ENCODE measurements at places on chromosomes 7 and 10.

DNA sequence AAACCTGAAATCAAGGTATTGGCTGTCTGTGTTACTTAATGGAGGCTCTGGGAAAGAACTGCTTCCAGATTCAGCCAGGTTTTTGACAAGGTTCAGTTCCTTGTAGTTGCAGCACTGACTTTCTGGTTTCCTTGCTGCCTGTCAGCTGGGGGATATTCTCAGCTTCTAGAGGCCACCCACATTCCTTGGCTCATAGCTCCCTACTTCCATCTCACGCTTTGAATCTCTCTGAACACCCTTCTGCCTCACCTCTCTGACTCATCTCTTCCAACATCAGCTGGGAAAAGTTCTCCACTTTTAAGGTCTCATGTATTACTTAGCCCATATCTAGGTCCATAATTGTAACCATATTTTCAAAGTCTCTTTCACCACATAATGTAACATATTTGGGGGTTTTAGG lies 22.9 kb upstream of the GPR22 start:
- DNase-seq: no peak

DNA sequence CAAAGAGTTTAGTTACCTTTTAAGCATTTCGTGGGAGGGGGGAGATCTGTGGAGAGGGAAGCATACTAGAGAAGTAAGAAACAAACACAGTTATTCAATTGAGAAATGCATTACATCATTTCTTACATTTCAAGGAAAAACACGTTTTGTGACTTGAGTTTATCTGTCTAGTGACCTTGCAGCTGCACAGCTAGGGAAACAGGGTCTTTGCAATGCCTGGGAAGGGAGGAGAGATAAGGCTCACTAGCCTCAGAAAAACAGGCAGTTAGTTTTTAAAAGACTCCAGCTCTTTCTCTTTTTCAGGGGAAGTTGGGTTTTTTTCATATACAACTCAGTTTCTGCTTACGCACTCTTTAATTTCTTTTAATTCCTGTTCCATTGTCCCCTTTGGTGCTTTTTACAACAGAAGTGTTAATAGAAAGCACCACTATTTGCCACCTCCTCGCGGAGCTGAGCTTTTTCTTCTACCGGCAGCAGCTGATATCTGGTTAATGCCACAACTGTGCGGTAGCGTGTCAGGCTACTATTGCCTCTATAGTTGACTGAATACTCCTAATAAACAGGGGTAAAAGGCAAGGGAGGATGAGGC lies 5.6 kb downstream of the CYP3A43 start:
- DNase-seq: no peak

DNA sequence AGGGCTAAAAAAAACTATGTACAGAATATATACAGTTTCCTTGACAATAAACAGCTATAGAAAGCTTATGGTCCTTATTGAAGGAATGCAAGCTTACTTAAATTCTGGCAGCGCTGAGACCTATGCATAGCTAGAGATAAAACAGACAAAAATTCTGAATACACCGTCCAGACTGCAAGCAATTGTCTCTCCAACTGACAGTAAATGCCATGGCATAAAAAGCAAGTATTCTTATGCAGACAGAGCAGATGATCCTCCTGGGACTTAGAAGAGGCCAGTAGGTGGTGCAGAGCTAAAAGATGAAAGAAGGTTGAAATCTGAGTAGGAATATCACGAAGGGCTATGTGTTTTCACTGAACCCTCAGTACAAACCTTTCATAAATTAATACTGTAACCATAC lies 157.0 kb upstream of the CACNA2D1 start:
- no peak for DNase-seq

- no peak for DNase-seq
Measured at GRCh38 chr10:73761781-73762180, 17.6 kb downstream of the SEC24C start.

DNA sequence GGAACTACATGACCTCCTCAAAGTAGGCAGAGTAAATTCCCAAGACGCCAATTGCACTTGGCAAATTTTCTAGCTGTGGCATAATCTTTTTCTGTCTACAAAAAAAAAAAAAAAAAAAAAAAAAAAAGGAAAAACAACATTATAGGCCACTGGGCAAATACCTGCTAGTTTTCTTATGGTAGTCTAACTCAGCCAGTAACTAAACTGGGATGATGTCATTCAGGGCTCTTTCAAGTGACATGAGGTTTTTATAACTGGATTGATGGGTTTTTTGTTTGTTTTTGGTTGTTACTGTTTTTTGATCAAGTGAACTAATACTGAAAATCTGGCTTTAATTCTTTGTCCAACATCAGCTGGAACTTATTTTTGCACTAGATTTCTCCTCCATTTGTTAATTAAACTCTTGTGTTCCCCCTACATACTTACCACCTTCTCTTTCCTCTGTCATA lies 7.4 kb upstream of the VIM start:
- DNase-seq: no peak

DNA sequence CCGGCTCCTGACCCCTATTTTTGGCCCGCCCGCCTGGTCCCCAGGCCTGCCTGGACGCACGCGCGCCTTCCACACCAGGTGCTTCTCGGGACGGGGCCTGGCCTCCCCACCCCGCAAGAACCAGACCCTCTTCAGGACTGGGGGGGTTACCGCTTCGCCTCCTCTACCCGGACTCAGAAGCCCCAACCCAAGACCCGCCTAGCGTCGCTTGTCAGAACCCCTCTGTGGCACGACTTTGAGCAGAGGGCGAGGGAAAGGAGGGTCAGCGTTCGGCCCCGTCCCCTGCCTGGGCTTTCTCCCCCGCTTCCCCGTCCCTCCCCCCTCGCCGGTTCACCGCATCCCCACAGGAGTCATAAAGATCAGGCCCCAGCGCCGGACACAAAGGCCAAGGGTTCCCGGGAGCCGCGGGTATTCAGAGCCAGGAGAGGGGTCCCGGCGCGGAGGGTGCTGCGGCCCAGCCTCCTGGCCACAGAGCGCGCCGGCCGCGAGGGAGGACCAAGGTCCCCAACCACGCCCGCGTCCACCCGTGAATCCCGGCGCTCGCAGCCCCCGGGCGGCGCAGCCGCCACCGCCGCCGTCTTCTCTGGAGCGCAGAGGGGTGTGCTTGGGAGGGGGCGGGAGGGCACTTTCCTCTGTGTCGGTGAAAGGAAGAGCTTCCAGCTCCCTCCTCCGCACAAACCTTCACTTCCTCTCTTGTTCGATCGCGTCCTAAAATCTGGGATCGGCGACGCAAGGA lies 351.9 kb downstream of the DNAJB6 start:
- peak; percentile 20 for DNase-seq

- DNase-seq: no peak
Measured at GRCh38 chr7:45088821-45089340, at the start of gene NACAD. TSS of gene NACAD (minus strand) at chr7:45088969. CDS start at chr7:45088894, 75 bp downstream.

GRCh38 chr7:102155821-102156441 lies 130.7 kb upstream of the SH2B2 start:
- no peak for DNase-seq

DNA sequence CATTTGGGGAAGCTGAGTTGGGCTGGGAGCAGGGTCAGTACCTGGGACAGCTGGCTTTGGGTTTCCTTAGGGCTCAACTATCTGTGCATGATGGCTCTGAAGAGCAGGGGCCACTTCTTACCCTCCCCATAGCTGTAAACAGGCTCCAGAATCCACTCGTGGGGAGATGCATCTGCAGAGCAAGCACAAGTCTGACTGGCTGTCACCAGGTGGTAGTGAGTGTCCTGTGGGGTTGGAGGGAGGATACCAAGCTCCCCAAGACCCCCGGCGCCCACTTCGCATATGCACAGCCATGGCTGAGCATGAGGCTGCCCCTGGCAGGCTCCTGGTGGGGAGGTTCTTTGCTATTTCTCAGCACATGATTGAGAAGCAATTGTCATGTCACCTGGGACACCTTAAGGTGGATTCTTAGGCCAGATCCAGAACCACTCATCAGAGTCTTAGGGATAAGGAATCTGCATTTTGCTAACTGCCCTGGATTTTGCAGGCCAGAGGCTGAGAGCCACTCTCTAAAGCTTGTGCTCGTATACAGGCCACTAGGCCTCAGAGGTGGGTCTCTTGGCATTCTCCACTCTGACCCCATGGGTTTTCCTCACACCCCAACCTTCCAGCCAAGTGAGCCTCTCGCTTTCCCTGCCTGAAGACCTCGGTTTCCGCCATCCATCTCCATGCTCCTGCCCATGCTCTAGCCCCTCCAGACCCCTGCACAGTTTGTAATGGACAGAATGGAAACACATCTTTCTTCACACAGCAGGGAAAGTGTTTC lies 53.7 kb downstream of the ADCY1 start:
- no peak for DNase-seq

DNA sequence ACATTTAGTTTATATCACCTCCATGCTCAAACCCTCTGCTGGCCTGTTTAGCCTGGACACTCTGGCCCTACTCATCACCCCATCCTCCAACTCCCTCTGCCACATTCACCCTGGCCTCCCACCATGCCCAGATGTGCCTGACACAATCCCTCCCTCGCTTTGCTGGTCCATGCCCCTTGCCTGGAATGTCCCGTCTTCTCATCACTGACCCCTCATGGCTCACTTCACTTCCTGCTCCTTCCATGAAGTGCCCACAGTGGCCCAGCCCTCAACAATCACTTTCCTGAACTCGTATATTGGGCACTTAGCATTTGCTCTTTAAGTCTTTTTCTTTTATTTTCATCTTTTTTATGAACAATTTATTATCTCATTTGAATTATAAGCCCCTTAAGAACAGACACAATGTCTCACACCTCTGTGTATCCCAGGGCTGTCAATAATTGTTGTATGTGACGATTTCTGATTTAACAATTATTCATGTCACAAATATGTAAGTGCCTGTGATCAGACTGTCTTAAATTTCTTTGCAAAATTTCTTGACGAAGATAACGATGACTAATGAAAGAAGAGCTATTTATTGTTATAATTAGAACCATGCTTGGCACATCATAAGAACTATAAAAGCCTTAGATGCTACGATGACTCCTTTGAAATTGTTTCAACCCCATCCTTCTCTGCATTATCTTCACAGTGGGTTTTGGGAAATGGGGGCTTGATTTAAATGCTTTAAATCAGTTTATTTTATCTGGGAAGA lies 209.9 kb upstream of the YAE1 start:
- DNase-seq: no peak

DNA sequence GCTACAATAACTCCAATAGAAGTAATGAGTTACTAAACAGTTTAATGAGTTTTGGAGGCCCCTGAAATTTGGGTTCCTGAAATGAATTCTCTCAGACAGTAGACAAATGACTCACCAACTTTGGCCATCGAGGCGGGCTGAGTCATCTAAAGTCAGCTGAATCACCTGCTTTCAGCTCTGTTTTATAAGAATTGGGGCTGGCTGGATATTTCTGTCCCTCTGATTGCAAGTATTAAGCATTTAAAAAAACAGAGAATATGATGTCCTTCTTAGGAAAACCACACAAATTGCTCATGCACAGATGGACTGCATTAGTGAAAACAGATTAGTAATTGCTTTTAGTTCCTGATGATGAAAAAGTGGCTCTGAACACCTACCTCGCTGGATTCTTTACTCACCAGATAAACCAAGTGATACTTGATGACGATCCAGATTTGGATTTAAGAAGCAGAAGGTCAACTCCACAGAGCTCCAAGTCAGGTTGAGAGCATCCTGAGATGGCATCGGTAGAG lies 59.1 kb downstream of the ZNF365 start:
- peak; percentile 67 for DNase-seq

GRCh38 chr7:140621401-140622021 lies 19.1 kb downstream of the DENND2A start:
- no peak for DNase-seq

DNA sequence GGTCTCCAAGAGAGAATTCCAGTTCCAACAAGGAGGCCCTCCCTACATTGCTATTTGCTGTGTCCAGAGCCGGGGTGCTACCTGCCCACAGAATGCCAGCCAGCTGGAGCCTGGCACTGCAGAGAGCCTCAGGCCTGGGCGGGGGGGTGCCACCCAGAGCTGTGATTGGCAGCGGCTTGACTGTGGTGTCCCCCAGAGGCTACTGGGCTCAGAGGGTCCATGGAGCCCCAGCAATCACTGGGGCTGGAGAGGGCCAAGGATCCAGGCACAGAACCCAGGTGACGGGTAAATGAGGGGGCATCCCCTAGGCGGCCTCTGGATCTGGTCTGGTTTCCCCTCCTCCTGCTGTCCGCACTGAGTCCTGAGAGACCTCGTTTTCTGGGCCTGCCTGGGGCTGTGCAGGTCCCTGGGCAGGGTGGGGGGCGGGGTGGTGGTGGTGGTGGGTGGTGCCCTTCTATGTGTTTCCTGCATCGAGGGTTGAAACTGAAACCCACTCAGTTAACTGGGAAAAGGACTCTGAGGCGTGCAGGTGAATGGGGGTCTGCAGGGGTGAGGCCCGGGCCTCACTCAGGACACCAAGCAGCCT lies 12.6 kb downstream of the DPYSL4 start:
- no peak for DNase-seq

GRCh38 chr7:77537136-77537777 lies at the start of gene PTPN12:
TSS of gene PTPN12 (plus strand) at chr7:77537295. CDS start at chr7:77537547, 252 bp downstream.
- DNase-seq: peak; percentile 62

DNA sequence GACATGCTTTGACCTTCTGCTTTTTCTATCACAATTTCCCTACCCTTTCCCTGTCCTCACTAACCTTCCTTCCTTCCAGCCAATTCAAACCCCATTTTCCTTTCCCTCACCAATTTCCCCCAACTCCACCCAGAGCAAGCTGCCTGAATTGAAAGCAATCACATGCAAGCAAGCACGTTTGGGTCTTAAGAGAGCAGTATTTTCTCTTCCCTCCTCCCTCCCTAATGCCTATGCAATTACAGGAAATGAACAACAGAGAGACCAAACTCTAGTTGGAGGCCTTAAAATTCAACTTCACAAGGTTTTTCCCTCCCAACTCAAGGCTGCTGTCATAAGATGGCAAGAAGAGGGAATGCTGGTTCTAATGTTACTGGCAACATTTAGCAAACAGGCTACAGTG lies 117.2 kb downstream of the MYOF start:
- DNase-seq: no peak

DNA sequence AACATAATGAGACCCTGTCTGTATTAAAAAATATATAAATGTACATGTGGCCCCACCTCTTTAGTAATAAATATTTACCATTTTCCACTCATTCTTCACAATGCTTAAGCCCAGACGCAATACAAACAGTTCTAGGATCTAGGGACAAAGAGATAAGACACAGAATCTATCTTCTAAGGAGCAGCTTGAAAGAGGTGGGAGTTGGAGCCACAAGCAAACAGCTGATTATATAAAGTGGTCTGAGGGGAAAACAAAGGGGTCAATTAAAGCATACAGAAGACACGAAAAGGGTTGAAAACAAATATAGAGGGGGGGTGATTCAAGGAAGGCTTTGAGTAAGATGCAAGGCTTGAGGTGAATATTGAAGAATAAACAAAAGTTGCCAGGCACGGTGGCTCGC lies 43.1 kb downstream of the UBE2H start:
- DNase-seq: no peak

GRCh38 chr10:126536656-126537055 lies 133.8 kb downstream of the C10orf90 start:
- no peak for DNase-seq

DNA sequence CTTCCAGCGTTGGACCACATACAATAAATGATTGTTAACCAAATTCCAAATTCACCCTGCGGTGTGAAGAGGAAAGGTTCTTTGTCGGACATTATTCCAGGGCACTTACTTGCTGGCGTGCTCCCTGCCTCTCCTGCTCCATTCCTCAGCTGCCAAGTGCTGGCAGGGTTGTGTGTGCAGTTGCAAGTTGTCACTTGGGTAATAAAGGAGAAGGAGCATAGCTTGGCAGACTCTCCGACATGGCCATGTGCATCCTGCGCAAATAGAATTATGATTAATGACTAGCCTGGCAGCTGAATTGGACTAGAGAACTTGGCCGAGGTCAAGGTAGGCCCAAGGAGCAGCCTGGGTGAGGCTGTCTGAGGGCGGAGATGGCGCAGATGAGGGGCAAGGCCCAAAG lies 92.3 kb upstream of the ELMO1 start:
- no peak for DNase-seq

- no peak for DNase-seq
Measured at GRCh38 chr7:14698239-14698638, 204.3 kb downstream of the DGKB start.

Data from stimulated activated CD8-positive, alpha-beta memory T cell treated with anti-CD3 and anti-CD28 coated beads, Interleukin-4, amount 100 ng/mL, for 48 hours (primary cell).